ENCODE measurements at places on chromosomes 13 and 19. TPM values are rescaled to one million over a fixed set of nuclear protein-coding genes. Genes with fewer than 3 reads are reported as not detected.

DNA sequence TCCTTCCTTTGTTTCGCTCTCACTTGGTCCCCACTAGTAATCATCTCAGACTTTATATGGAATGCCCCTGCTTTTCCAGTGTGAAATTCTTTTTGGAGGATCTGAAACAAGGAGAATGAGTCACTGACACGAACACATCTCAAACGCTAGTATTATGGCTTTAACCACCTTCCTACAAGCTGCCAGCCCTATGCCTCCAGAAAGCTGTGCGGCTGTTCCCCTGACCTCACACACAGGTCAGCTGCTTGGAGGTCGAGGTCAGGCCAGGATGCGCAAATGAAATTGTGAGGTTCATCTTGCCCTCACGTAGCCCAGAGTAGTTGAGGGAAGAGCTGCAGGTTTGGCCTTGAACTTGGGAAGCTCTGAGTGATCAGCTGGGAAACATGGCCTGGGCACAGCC is 449.8 kb downstream of the FGF9 start:
- no peaks in the 10 kb centered on the region for H3K4me1 ChIP-seq
- H3K27me3 ChIP-seq = no peaks in the 10 kb centered on the region
- no peak for DNase-seq
- H3K4me3 ChIP-seq = no peak overlapping the region

DNA sequence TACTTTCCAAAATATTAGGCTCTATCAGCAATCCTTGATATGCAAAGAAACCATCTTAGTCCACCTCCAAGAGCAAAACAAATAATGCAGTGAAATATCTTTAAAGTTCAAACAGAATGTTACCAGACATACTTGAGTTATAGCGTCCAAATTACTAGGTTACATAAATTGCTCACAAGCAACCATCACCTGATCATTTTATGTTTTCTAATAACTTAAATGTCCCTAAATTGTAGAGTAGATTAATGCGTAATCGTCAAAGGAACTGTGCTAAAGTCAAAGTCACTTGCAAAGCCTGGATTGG is 350.6 kb upstream of the ARGLU1 start:
- H3K36me3 ChIP-seq = no peaks in the 10 kb centered on the region
- no peaks in the 10 kb centered on the region for H3K4me1 ChIP-seq
- H3K27me3 ChIP-seq = no peaks in the 10 kb centered on the region

DNA sequence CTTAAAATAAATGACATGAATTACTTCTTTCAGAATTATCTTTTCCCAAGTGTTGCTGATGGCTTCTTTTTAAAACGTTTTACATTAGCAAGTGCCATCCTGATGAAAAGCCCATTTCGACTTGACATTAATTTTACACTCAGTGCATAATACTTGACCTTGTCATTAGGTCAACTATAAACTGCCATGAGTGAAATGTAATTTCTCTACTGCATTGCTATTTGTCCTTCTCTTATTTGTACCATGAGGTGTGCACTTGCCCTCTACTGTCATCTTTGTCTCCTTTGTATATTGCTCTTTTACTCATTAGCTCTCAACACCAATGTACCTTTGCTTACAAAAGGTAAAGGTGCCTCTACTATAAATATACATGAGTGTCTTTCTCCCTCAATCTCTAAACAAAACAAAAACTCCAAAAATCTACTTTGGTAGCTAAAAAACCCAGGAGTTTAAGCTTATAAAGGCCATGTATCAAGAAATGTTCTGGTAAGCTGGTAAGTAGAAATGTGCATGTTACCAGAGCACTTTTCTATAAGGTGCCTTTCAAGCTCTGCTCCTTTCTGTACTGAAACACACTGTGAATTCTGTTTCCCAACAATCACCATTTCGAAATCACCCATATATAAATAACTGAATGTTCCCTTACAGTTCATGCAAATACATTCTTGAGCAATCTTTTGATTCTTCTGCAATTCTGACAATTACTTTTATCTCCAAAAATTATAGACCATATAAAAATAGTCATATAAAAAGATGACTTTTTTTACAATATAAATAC is 351.4 kb downstream of the SLITRK5 start:
- no peak overlapping the region for H3K27ac ChIP-seq
- no peak for DNase-seq
- H3K4me1 ChIP-seq = no peaks in the 10 kb centered on the region
- no peaks in the 10 kb centered on the region for H3K36me3 ChIP-seq

GRCh38 chr13:108686027-108686426 is 56.6 kb downstream of the MYO16 start:
- no peaks in the 10 kb centered on the region for H3K27me3 ChIP-seq
- no peaks in the 10 kb centered on the region for H3K36me3 ChIP-seq
- H3K4me1 ChIP-seq = no peaks in the 10 kb centered on the region
- no peak overlapping the region for H3K4me3 ChIP-seq

The FXYD3 gene
- 33.7 TPM for total RNA-seq

The LRRC63 gene
- total RNA-seq = 0.31 TPM
